ENCODE measurements at places on chromosomes 7 and 10. TPM values are rescaled to one million over a fixed set of nuclear protein-coding genes. Genes with fewer than 3 reads are reported as not detected.
A peak's percentile ranks its signal among the peaks of the same experiment; 100 is the strongest.

DNA sequence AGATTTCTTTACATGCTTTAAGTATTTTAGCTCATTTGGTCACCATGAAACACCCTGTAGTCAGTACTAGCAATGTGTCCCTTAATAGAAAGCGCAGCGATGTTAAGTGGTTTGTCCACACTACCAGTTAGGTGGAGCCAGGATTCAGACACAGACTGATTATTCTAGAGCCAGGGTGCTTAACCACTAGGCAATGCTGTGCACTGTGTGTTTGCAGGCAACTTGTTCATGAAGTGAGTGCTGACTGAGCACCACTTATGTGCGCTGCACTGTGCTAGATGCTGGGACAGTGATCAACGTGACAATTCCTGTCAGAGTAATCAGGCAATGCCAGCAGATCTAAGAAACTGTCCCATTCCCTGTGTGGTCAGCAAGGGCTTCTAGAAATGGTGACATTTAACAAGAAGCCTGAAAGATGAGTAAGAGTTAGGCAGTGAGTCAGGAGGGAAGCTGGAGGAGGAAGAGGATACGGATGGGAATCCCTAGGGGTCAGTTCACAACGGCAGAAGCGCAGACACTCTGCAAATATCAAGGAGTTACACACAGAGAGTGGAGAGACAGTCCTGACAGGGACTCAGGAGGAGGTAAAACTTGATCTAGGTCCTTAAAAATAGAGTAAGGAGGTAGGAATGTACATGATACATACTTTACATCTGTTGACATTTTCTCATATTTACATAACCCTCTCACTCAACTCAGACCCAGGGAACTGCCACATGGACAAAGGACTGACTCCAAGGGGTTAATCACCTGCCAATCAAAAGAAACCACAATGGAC lies 69.7 kb upstream of the EGR2 start:
- no peak for DNase-seq

GRCh38 chr10:62806251-62806650 lies 1.7 kb downstream of the ADO start:
- DNase-seq, result no peak

GRCh38 chr7:49894543-49894942 lies 121.1 kb downstream of the VWC2 start:
- DNase-seq, result no peak

DNA sequence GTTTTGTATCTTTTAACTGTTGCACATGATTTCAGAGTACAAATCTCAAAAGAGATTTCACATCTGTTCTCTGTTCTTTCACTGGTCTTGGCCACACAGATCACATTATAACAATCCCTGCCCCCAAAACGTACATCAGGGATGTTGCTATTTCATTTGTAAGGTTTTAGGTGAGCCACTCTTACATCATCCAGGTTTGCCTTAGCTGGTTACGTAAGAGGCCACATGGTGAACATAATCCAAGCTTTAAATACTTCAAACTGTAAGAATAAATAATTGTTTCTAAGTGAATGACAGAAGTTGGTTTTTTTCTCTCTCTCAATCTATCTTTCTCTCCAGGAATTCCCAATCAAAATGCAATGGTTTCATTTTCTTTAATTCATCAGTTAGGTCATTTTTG lies 245.9 kb upstream of the HGF start:
- DNase-seq, result no peak

- no peak for DNase-seq
These were observed 9.9 kb downstream of the MICU1 start for GRCh38 chr10:72615970-72616369.

DNA sequence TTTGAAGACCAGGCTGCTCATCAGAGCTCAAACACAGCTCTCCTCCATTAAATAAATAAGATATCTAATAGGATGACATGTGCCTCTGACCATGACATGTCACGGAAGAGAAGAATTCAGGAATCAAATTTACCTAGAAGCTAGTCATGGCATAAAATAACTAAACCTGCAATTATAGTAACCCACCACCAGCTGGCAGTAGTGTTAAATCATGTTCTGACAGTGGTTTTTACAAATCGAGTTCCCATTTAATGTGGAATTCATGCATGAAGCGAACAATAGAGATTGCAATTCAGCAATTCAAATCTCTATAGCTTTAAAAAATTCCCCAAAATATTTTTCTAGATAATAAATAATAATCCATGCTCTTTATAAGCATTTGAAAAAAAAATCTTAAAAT lies 74.6 kb upstream of the IKZF1 start:
- no peak for DNase-seq

- no peak for DNase-seq
These were observed 6.0 kb downstream of the ICA1 start for GRCh38 chr7:8255680-8256655.

DNA sequence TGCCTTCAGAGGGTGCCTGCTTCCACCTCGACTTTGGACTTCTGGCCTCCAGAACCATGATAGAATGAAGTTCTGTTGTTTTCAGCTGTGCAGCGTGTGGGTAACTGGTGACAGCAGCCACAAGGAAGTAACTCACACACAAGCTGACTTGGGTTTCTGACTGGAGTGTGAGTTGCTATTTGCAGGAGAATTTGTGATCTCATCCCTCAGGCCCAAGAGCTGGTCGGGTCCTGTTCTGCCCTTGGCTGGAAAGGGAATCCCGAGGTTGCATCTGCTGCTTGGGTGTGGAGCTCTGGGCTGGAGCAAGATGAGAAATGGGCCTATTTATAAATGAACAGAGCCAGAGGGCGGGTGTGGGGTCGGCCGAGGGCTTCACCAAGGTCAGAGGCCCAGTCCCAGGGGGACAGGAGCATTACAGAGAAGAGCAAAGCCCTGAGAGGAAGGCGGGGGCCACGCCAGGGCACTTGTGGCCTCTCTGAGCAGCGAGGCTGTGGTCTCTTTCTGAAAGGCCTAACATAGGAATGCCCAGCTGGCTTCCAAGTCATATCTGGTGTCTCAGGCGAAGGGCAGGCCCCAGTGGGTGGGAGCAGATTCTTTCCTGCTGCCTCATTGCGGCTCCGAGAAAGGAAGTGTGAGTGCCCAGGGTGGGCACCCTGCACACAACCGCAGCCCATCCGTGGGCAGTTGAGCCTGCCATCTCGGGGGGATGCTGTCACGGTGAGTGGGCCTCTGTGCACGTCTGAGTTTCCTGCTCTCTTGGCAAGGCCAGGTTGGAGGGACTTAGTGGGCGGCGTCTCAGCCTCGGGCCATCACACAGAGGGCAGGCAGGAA lies 26.5 kb upstream of the C10orf71 start:
- DNase-seq, result no peak

DNA sequence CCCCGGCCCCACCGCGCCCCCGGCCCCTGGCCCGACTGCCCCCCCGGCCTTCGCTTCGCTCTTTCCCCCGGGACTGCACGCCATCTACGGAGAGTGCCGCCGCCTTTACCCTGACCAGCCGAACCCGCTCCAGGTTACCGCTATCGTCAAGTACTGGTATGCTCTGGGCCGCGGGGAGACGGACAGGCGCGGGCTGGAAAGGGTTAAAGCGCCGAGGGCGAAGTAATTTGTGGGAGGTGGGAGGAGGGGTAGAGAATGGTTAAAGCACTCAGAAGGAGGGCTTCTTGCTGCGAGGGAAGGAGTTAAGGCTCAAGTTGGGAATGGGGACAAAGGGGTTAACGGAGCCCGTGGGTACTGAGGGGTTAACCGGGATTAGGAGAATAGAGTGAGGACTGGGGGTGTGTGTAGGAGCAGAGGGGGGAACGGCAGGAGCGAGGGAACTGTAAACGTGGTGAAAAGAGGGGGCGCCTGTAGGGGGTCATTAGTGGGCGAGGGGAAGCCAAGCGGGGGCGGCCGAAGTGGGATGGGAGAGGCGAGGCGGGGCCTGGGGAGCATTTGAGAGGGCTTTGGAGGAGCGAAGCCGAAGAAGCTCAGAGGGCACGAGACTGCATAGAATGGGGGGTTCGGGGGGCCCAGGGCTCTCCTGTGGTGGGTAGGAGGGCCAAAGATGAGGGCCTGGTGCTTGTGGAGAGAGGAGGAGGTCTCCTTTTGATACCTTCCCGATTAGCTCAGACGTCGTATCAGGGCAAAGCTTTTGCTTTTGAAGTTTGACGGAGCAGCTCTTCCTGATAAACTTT lies 605 bp downstream of the SUFU start:
- peak; percentile 54 for DNase-seq

- no peak for DNase-seq
These were observed 12.4 kb upstream of the JAZF1 start for GRCh38 chr7:28192786-28193585.

- DNase-seq, result no peak
These were observed 5.6 kb upstream of the CNPY1 start for GRCh38 chr7:155551785-155552611.

GRCh38 chr7:116497708-116498107 lies 1.8 kb upstream of the CAV2 start:
- no peak for DNase-seq

- DNase-seq, result no peak
These were observed 31.9 kb downstream of the LRRC18 start for GRCh38 chr10:48907730-48908129.

GRCh38 chr7:44922351-44922694 lies 37.0 kb upstream of the PURB start:
- no peak for DNase-seq

GRCh38 chr7:139108266-139109187 lies 993 bp downstream of the ZC3HAV1 start:
- DNase-seq, result no peak

DNA sequence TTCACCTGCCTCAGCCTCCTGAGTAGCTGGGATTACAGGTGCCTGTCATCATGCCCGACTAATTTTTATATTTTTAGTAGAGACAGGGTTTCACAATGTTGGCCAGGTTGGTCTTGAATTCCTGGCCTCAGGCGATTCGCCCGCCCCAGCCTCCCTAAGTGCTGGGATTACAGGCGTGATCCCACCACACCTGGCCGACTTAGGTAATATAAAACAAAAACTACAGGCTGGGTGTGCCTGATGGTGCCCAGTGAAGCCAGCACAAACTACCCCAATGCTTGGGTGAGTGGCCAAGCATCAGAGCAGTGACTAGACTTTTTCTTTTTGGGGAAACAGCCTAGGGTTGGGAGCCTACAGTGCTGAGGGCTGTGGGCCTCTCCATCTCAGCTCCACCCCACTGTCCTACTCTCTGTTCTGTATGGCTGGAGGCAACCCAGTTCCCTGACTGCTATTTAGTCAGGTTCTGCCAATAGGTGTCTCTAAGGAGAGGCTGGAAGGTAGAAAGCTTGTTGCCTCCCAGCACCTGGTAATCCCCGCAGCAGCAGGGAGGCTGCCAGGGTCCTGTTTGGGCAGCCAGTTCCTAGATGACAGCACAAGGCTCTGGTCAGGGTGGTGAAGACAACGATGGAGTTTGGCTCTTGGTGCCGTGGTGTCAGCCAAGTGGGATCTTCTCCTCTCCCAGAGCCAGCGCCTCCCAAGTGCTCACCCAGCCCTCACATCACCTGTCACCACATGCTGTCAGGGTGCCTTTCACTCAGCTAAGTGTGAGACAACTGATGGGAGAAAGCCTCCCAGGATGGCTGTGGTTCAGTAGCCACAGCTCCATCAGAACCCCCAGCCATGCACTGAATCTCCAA lies 10.4 kb upstream of the NACAD start:
- no peak for DNase-seq

GRCh38 chr7:157054927-157055326 lies 44.5 kb upstream of the MNX1 start:
- no peak for DNase-seq

The ZDHHC16 gene
- total RNA-seq, result 17.1 TPM

The FBXL13 gene
- total RNA-seq, result not detected

The EPO gene
- total RNA-seq, result not detected

The OR2A12 gene
- total RNA-seq, result not detected

The ATOH7 gene
- total RNA-seq, result not detected

The CCDC3 gene
- 0.15 TPM for total RNA-seq

Measured in CD4-positive, CD25-positive, alpha-beta regulatory T cell (primary cell).